Epithelial cell of proximal tubule (primary cell): ENCODE measurements at places on chromosomes 7 and 10. TPM values are rescaled to one million over a fixed set of nuclear protein-coding genes. Genes with fewer than 3 reads are reported as not detected.

The TMEM176B gene
- 1.7 TPM in 1 of 2 replicates, not detected in the other for total RNA-seq

The CTAGE15 gene
- 0.65 and 1.3 TPM in 2 replicates for total RNA-seq

DNA sequence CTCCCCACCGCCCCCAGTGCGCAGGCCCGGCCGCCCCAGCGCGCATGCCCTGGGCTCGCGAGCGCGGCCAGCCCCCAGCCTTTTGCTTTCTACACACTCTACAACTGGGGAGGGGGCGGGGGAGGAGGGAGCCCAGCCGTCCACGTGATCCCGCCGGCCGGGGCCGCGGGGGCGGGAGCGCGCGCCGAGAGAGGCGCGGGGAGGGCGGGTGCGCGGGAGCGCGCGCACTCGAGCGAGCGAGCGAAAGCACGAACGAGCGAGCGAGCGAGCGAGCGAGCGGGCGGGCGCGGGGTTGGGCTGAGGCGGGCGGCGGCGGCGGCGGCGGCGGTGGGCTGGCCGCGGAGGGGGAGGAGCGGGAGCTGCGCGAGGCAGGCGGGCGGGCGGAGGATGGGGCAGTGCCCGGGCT, at the start of gene AUTS2:
AUTS2 (plus strand) TSS at position 395 of the 406 bp plus-strand sequence. CDS start 1,179 bp downstream, outside the sequence.
- DNase-seq, result no peak

GRCh38 chr7:105267244-105267643, 121.5 kb downstream of the SRPK2 start:
- DNase-seq, result no peak

DNA sequence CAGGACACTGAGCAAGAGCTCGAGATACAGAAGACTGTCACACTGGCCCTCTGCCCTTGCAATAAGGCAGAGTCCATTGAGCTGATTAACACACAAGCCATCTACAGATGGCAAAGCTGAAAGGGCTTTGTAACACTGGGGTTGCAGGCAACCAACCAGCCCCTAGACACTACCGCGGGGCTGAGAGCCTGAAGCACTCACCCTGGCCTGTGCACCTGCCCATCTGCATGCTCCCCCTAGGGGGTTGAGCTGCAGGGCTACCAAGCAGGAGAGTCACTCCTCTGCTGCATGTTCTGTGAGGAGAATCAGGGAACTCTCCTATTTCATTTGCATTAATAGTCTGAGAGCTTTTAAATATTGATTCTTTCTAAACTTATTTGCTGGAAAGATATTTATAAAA, 128.1 kb upstream of the VIPR2 start:
- DNase-seq, result no peak

GRCh38 chr7:112707655-112708054, 82.5 kb downstream of the TMEM168 start:
- no peak for DNase-seq

DNA sequence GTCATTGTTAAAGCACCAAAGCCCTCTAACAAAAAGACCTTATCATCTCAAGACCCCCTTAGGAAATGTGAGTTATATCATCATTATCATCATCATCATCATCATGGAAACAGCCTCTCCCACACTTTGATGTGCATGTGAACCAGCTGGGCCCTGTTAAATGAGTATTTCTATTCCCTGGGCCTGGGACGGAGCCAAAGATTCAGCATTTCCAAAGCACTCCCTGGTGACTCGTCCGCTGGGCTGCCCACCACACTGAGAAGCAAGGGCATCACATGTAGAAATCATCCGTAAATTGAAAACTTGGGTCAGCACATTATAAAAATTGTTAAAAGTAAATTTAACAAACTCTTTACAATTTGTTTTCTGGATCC, 88.6 kb downstream of the PTPRN2 start:
- DNase-seq, result no peak
